ENCODE measurements at places on chromosomes 7 and 10.

DNA sequence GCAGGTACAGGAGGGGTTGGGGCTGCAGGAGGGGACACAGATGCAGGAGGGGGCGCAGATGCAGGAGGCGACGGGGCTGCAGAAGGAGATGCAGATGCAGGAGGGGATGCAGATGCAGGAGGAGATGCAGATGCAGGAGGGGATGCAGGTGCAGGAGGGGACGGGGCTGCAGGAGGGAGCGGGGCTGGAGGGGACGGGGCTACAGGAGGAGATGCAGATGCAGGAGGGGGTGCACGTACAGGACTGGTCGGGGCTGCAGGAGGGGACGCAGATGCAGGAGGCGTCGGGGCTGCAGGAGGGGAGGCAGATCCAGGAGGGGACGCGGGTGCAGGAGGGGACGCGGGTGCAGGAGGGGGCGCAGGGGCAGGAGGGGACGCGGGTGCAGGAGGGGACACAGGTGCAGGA, 66.5 kb downstream of the VWA2 start:
- no peak for DNase-seq

DNA sequence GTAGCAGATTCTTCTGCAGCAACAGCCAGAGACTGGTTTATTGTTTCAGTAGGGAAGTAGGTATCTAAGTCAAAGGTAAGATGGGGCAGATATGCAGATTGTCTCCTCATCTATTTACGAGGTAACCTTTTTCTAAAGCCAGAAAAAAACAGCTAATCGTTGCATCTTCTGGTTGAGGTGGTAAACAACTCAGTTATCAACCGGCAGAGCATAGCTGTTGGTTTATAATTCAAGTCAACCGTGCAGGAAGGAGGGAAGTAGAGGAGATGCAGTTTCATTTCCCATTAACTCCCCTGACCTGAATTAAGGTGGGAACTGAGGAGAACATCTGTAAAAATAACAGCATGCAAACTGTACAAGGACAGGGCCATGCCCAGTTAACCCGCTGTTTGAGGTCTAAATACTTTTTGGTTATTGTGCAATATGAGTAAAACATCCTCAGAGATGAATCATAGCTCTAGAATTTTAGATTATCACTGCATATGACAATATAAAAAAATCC, 156.5 kb upstream of the ITGB1 start:
- no peak for DNase-seq

- DNase-seq, result no peak
These were observed 775.5 kb downstream of the LRMDA start for GRCh38 chr10:76206797-76207352.

DNA sequence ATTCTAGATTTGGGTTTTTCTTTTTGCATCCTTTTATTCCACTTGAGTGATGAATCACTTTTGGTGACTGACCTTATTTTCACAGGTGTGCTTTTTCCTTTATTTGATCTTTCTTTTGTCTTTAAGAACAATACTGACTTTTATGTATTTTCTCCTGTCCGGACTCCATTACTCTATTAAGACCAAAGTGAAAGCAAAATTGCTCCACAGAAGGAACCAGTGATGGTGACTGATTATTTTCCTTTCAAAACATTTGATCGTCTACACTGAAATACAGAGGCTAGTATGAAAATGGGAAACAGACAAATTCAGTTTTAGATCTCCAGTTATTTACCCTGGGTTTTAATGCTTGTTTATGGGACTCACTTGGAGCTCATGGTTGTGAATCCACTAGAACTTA, 15.5 kb downstream of the EXOC4 start:
- DNase-seq, result no peak

DNA sequence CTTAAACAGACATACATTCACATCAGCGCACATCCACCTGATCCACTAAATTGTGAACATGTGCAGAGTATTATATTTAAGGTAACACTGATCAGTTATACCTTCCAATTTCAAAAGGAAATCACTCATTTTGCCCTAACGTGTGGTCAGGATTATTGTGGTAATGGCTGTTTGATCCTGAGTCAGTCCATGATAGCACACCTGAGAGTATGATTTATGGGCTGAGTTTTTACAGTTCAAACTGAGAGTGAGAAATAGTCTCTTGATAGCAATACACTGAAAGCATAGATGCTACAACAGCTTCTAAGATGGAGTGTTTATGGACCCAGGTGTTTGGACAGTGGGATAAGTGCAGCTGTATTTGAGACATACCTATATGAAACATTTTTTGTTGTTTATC, 96.7 kb downstream of the KIF20B start:
- DNase-seq, result no peak

- DNase-seq, result no peak
These were observed 558.9 kb downstream of the SH2D4B start for GRCh38 chr10:81096558-81096957.

DNA sequence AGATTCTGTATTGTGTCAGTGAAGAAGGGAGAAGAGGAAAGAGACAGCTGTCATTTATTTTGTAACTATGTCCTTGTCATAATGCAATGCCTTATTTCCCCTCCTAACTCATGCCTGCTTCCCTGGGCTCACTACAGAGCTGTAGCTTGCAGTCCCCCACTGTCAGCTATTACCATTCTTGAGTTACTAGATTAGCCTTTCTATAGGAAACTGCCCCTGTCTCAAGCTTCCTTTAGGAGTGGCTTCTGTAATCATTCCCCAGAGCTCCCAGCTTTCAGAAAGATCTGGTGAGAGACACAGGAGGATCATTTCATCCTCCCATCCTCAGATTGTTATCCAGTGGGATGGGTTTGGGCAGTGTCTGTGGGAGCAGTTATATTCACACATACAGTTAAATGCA, 32.4 kb upstream of the SMKR1 start:
- DNase-seq, result no peak

GRCh38 chr7:118245267-118246040, 20.9 kb downstream of the ANKRD7 start:
- DNase-seq, result no peak

GRCh38 chr7:50069613-50070012, 23.4 kb downstream of the ZPBP start:
- no peak for DNase-seq

DNA sequence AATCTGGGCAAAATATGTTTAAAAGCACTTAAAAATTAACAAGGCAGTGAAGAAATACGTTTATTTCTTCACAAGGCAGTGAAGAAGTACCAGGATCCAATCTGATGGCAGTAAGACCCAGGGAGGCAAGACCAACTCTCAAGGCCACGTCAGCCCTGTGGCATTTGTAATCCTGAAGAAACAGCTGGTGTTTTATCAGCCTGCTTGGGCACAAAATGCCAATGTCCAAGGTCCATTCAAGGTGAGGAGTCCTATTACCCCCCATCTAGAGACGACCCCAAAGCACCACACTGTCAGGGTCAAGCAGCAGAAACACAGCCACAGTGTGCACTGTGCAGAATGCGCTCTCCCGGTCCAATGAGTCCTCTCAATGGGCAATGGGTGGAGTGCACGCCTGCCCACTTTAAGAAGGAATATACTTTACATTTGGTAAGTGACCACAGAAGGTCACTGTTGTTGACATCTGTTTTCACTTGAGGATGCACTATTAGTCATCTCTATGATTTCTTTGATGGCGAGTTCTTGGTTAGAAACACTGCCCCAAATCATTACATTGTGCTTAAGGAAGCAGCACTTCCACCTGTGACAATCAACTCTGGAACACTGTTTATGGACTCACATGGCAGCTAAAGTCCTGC, 12.8 kb downstream of the CPXM2 start:
- peak; percentile 76 for DNase-seq

- DNase-seq, result no peak
These were observed 89.3 kb downstream of the DNMBP start for GRCh38 chr10:99920486-99920885.

DNA sequence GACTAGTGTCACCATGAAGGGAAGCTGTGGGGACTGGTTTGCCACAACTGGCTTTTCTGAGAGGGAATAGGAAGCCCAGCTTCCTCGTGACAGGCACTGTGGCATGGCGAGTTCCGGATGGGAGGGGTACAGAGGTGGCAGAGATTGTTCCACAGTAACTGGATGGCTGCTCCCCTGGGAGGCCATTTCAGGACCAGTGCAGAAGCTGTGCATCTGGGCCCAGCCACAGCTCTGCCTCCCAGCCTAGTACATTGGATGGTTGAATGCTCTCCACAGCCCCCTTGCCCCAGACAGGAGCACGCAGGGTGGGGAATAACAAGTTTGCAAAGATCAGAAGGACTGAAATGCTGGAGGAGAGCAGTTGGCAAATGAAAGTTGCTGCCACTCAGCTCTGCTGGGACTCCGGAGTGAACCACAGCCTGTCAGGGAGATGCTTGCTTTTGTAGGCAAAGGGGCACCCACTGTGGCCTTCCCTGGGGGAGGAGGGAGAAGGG, 51.8 kb downstream of the GSDME start:
- no peak for DNase-seq

- no peak for DNase-seq
These were observed 28.3 kb upstream of the CCDC6 start for GRCh38 chr10:59934701-59935100.

DNA sequence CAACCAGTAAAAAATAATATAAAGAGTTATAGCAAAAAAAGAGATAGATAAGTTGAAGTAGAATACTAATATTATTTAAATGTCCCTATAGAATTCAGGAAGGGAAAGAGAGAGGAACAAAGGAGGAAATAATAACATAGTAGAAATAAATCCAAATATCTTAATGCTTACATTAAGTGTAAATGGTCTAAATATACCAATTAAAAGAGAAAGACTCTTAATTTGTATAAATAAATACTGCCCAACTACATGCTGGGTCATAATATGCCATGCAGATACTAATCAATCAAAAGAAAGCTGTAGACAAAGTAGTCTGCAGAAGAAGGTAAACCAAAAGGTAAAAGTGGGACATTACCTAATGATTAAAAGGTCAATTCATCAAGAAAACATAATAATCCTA, 43.3 kb upstream of the VIPR2 start:
- DNase-seq, result no peak

DNA sequence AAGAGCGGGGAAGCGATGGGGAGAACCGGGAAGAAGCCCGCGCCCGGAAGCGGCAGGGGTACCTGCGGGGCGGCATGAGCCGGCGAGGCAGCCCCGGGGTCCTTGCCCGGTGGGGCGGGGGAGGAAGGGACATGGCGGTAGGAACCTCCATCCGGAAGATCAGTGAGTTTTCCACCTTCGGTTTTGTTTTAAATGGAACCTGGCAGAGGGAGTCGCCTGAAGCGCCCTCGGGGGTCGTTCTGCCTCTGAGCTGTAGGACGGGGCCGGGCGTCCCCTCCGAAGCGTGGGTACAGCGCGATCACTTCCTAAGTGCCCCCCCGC, 471 bp downstream of the PFKP start:
- no peak for DNase-seq

GRCh38 chr10:74067373-74068352, 69.7 kb downstream of the VCL start:
- no peak for DNase-seq

DNA sequence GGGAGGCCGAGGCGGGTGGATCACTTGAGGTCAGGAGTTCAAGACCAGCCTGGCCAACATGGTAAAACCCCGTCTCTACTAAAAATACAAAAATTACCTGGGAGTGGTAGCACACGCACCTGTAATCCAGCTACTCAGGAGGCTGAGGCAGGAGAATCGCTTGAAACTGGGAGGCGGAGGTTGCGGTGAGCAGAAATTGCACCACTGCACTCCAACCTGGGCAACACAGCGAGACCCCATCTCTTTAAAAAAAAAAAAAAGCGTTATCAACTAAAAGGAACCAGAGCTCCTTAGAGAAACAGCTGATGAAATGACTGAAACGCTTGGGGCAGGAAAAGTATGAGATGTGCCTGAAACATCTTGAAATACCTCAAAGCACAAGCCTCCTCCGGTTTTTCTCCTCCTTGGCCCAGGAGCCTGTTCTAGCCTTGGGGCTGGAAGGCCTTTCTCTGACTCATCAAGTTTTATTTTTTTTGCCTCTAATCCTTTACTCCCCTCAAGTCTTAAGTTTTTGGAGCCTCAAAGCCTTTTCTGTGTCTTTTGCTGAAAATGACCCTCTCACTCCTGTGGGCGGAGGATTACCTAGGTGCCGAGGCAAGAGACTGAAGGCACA, 2.6 kb upstream of the METTL27 start:
- DNase-seq, result peak; percentile 46

DNA sequence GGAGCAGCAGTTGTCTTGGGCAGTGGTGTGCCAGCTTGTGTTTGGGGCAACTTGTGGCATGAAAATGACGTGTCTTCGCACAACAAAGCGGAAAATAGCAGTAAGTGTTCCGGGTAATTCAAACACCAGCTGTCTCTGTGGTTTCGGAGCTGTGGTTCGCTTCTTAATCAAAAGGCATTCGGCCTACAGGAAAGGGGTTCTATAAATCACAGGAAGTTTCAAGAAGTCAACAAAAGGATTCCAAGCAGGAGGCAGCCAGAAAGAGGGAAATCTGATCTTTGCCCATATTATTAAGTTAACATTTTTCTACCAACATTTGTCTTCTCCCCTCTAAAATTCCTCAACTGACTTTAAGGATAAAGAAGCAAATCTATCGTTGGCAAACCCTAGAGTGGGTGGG, 353.4 kb downstream of the FGFR2 start:
- no peak for DNase-seq

DNA sequence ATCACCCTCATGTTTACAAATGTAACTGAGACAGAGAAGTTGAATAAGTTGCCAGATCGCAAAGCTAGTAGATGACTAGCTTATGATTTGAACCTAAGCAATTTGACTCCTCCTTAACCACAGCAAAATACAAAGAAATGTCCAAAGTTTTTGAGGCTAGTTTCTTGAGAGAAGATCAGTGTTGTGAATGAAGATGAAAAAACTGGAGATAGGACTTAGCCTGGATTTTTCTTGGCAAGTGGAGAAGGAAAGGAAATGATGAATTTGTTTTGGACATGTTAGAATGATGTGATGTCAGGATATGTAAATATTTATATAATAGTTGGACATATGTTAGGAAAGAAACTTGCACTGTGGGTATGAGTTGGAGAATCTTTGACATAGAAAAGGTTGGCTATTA, 149.8 kb downstream of the LSMEM1 start:
- DNase-seq, result no peak

DNA sequence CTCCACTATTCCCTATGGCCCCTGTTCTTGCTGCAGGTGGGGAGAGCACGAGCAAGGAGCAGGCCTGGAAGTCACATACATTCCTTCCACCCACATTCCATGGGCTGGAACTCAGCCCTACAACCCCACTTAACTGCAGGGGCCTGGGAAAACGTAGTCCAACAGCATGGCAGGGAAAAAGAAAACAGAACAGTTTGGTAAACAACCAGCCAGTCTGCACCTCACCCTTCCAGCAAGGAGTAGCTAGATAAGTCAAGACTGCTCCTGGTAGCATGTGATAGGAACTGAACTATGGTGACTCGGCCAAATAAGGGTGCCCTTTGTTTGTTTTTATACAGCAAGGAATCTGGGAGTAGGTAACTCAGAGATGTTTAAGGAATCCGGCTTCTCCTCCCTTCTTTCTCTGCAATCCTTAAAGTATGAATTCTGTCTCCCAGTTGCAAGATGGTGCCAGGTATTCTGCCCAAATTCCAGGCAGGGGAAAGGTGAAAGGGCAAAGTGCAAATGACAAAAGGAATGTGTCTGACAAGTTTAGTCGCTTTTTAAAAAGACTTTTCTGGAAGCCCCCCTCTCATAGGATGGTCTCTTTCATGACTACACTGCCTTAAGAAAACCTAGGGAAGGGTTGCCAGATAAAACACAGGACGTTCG, 311.7 kb upstream of the NEBL start:
- DNase-seq, result no peak

- no peak for DNase-seq
These were observed 66.8 kb downstream of the LYZL2 start for GRCh38 chr10:30562787-30563186.

- no peak for DNase-seq
These were observed 9.6 kb upstream of the MRPS24 start for GRCh38 chr7:43878867-43879266.

- DNase-seq, result peak; percentile 95
These were observed 59.9 kb downstream of the CH25H start for GRCh38 chr10:89147256-89147655.
